ENCODE measurements at places on chromosomes 2 and 18.

- peak; percentile 98 for DNase-seq
These were observed 4.4 kb downstream of the CCL20 start for GRCh38 chr2:227817850-227818674.

- DNase-seq: no peak
These were observed 15.5 kb downstream of the NCK2 start for GRCh38 chr2:105760191-105760590.

DNA sequence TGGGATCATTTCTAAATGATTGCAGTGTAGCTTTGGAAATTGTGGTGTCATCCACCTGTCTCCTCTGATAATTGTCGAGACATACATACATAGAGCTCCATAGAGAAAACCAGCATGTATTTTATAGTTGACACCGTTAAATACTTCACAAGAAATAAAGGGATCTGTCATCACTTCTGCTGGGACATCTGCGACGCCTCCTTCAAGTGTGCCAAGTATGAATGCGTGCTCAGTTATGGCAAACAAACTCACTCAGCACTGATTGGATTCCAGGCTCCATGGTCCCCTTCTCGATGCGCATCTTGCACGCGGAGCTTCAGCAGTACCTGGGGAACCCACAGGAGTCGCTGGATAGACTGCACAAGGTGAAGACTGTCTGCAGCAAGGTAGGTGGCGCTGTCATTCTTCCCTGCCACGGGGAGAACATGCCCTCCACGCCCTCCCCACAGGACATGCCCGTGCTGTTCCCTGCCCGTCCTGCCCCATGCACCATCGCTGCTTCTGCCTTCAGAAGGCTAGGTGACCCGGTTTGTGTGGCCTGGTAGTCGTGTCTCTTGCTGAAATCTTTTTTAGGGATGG lies 64.1 kb downstream of the TRAPPC12 start:
- no peak for DNase-seq

DNA sequence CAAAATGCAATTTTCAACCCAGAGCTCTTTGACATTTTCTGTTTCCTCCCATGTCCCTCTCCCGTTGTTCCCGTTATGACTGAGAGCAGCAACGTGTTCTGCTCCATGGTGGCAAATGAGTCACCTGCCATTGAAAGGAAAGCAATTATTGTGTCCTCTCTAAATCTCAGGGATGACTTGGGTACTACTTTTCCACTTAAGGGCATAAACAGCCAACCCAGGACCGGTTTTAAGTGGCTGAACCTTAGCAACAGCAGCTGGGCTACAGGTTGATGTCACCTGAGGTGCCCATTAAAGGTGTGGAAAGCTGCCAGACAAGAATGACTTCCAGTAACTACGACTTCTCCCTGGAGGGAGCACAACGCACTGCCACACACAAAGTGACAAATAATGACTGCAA lies 236.8 kb downstream of the NCKAP5 start:
- DNase-seq: no peak

GRCh38 chr2:64979744-64980143 lies 9.5 kb upstream of the SLC1A4 start:
- no peak for DNase-seq

- no peak for DNase-seq
These were observed 39.6 kb downstream of the HS1BP3 start for GRCh38 chr2:20611077-20611843.

- no peak for DNase-seq
These were observed 1928.8 kb upstream of the CELF4 start for GRCh38 chr18:39494211-39494896.

GRCh38 chr2:162435676-162436075 lies 91.7 kb downstream of the GCA start:
- no peak for DNase-seq

DNA sequence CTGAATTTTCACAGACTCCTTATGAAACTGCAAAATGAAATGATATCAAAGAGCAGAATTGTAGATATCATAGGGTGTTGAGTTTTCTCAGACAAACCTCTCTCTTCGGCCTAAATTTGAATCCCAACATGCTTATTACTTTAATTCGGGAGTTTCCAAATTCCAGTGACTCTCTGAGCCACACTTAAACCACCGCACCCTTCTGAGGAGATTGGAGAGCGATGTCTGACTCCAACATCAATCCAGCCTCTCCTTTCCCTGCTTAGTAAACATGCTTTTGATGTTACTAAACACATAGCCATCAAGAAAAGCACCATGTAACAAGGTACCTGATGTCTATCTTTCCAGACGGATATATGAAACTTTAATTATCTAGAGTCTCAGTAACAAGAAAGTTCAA lies 103.1 kb upstream of the ARHGAP28 start:
- DNase-seq: no peak

DNA sequence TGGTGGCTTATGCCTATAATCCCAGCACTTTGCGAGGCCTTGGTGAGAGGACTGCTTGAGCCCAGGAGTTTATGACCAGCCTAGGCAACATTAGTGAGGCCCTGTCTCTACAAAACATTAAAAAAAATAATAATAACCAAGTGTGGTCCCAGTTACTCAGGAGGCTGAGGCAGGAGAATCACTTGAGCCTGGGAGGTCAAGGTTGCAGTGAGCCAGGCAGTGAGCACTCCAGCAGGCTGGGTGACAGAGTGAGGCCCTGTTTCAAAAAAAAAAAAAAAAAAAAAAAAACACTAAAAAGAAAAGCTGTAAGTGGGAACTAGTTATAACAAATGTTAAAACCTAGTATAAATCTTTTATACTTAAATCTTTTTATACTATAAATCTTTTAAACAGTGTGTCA lies 146.2 kb upstream of the ITGA4 start:
- peak; percentile 22 for DNase-seq

DNA sequence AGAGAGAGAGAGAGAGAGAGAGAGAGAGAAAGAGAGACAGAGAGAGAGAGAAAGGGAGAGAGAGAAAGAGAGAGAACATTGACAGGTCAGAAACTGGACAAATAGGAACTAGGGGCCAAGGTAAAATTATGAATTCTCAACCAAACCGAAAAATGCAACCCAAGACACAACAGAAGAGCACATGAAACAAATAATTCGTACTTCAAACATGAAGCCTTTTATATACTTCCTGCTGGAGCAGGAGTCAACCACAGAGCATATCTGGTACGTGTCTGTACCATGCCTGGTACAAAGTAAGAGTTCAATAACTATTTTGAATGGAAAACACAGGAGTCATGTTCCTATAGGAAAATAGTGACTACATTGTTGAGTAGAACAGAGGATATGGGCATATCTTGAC lies 6.5 kb upstream of the VPS54 start:
- DNase-seq: no peak

- DNase-seq: no peak
These were observed 112.6 kb downstream of the EHBP1 start for GRCh38 chr2:62817995-62818713.

GRCh38 chr18:37440206-37440605 lies 125.4 kb downstream of the CELF4 start:
- DNase-seq: no peak

- DNase-seq: no peak
These were observed 47.5 kb downstream of the PTPN2 start for GRCh38 chr18:12836551-12836950.

DNA sequence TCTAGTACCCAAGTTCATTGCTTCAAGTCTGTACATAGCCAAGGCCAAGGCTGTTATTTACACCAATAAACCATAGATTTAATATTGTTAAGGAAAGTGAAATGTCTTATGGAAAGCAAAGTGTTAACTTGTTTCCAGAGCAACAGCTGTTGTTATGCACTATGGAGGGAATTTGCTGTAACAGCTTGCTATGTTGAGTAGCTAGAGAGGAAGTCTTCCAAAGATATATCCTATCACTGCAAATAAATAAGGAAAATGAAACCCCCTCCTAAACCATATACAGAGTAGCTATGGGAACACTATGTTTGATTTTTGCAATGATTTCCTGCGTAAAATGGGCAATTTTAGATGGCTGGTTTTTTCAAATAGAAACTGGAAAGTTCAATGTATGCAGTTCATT lies 21.1 kb downstream of the TMEM182 start:
- no peak for DNase-seq

GRCh38 chr2:26876260-26876659 lies 28.3 kb downstream of the DPYSL5 start:
- DNase-seq: no peak

- DNase-seq: no peak
These were observed 195.8 kb upstream of the TNP1 start for GRCh38 chr2:217055624-217056023.

DNA sequence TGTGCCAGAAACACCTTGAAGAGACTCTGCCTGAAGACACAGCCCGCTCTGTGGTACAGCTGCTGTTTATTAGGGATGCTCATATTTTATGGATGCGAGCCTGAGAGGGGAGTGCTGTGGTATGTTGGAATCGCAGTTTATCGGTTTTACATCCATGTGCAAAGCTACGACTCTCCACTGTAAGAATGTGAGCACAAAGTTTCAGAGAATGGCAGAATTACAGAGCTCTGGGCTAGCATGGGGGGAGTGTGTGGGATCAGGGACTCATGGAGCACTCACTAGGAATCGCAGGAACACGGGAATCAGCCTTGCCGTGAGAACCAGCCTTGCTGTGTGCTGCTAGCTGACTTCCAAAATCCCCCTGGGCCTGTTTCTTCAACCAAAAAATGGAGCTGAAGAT lies 199.9 kb downstream of the RNF144A start:
- DNase-seq: no peak

- DNase-seq: no peak
These were observed 242.0 kb downstream of the HAUS1 start for GRCh38 chr18:46346213-46346612.
